ENCODE measurements at places on chromosomes 5 and 9.

- DNase-seq = no peak
These were observed 168.8 kb upstream of the SLC27A6 start for GRCh38 chr5:128796506-128796905.

DNA sequence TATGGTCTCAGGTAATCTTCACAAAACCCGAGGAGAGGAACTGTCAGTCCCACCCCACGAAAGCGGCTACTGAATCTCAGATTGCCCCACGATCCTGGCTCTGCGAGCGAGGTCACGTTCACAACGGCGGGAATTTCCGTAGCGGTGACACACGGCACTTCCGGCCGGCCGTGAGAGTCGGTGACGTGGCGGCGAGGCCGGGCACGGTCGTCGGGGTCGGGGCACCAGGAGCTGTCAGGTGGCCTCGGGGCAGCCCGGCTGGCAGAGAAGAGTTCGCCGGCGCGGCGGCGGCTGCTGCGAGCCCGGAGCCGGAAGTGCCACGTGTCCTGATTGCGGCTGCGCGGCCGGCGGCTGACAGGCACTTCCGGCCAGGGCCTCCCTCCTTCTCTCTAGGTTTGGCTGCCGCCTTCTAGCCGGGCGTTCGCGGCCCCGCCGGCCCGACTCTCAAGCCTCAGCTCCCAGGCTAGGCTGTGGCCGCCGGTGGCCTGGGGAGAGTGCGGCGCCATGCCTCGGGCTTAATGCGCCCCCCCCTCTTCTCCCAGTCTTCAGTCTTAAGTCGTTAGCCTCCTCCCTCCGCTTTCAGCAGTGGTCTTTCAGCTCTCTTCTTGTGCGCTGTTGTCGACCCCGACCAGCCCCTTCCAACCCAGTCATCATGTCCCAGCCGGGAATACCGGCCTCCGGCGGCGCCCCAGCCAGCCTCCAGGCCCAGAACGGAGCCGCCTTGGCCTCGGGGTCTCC lies at the start of gene SEC24A:
Gene SEC24A, plus strand, starts transcription at position 361 of the 738 bp plus-strand sequence. Its CDS starts 292 bp downstream, at position 653.
- DNase-seq = peak; percentile 99

DNA sequence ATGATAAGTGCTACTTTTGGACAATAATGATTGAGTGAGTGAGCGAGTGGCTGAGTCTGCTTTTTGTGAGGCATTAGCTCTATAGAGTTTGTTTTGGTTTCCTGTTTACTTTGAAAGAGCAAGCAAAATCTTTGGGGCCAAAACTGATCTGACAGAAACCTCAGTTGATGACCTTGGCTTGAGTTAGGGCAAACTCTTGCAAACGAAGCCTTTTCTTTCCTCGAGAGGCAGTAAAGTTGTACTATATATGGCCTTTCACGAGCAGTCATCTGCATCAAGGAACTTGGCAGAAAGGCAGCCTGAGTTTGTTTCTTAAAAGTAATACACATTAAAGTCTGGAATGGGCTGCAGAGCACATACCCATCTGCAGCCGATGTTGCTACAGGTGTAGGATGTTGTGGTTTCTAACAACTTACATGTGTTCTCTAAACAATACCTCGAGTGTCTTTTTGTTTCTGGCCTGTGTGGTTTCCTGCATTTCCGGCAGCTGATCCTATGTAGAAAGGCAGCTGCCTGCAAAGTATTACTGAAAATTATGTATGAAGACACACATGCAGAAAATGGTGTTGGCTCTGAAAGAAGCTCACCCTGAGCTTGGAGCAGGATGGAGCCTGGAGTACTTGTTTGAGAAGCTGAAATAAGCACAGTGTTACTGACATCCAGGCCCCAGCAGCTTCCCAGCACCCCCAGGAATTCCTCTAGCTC lies 60.8 kb downstream of the FOXD1 start:
- DNase-seq = no peak

- DNase-seq = peak; percentile 55
These were observed 8.0 kb upstream of the PCA3 start for GRCh38 chr9:76756268-76756640.

DNA sequence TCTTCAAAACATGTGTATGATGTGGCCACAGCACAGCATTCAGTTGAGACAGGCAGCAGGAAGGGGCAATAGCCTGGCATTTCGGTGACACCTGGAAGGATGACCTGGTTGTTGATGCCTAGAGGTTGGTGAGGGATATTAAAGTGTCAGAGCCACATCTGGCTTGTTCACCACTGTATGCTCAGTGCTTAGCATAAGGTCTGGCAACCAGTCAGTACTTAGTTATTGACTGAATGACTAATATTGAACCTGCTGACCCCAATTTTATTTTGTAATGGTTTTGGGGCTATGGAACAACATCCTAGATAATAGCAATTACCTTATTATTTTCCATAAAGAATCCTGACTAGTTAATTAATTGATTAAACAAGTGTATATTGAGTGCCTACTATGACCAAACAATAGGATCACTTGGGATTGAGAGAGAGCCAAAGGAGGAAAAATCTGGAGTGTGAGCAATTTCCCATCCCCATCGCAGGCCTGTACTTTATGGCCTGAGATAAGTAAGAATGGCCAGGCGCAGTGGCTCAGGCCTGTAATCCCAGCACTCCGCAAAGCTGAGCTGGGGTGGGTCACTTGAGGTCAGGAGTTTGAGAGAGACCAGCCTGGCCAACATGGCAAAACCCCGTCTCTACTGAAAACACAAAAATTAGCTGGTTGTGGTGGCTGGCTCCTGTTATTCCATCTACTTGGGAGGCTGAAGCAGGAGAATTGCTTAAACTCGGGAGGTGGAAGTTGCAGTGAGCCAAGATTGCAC lies 85.4 kb upstream of the PLPP1 start:
- no peak for DNase-seq

GRCh38 chr5:855771-856530 lies 5.2 kb upstream of the ZDHHC11 start:
- no peak for DNase-seq

DNA sequence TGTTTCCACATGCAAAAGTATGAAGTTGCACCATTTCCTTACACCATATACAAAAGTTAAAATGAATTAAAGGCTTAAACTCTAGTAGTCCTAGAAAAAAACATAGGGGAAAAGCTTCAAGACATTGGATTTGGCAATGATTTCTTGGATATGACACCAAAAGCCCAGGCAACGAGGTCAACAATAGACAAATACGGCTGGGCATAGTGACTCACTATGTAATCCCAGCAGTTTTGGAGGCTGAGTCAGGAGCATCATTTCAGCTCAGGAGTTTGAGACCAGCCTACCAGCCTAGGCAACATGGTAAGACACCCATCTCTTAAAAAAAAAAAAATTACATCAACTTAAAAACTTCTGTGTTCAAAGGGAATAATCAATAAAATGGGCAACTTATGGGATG lies 30.9 kb upstream of the SREK1 start:
- no peak for DNase-seq

All from iPS-NIHi11 (cell line).